ENCODE measurements at places on chromosomes 16 and 17.
A peak's percentile ranks its signal among the peaks of the same experiment; 100 is the strongest.

GRCh38 chr17:903691-904481, 75.7 kb downstream of the NXN start:
- DNase-seq, result no peak

DNA sequence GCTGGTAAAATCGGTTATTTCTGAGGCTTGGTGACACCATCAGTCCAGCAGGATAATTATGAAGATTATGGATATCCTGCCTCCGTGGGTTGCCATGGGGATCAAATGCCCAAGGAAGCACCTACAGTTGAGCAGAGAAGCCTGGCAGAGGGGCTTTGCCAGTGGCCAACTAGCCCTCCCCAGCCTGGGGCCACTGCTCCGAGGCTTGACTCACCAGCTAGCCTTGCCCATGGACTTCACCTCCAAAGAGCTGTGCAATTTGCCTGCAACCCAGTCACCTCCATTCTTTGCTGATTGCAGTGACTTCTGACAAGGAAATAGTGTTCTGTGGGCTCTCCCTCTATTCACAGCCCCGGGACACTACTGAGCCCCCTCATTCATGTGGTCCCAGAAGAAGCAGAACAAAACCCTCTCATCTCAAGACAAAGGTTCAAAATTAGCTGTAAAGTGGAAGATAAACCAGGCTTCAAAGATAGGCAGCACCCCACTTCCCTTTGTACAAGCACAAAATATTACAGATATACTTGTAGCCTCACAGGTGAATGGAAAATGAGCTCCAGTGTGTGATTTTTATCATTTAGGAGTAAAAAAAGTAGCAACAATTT, 1.6 kb downstream of the PECAM1 start:
- DNase-seq, result no peak

DNA sequence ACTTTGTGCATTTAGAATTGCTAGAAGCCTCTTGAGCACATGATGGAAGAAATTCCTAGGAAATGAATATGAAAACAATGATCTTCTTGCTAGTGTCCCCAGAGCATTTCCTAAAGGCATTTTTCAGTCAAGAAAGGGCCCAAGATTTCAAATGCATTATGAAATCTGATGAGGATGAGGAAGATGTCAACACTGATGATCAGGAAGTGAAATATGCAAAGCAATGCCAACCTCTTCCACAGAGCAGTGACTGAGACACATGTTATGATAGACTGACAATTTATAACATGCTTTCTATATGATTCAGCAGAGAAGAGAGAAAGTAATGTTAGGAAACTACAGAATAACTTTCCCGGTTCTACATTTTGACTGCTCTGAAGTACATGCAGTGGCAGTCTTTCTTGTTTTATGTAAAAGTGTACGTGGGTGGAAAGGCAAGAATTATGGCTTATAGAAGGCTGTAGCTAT, 859.1 kb upstream of the GOT2 start:
- DNase-seq, result no peak

- peak; percentile 72 for DNase-seq
Observed at GRCh38 chr17:50956750-50957523, 90.8 kb upstream of the TOB1 start.

- DNase-seq, result no peak
Observed at GRCh38 chr16:85270374-85270773, 158.1 kb upstream of the CIBAR2 start.

- DNase-seq, result peak; percentile 57
Observed at GRCh38 chr16:89615596-89616090, 2.2 kb downstream of the DPEP1 start.

DNA sequence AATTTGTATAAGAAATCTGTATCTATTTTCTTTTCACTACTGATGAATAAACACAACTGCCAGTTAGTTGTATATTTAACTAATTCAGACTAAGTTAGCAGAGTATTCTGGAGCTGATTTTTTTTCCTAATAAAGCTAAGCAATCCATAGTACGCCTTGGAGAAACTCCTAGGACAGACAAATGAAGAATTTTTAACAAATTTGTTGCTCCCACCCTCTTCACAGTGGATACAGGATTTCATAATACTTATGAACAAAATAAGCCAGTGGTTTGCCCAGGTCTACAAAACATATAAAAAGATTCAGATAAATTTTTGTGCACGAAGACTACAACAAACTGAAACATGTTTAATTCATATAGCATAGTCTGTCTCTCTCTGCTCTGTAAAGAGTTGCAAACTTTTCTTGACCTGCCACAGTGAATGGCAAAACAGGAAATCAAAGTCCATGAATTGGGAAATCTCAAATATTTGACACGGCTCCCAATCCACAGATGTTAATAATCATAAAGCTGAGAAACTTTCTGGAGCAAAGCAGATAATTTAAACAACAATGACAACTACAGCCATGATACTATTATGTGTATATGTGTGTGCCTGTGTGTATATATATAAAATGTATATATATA, 594 bp upstream of the ABCA6 start:
- no peak for DNase-seq

DNA sequence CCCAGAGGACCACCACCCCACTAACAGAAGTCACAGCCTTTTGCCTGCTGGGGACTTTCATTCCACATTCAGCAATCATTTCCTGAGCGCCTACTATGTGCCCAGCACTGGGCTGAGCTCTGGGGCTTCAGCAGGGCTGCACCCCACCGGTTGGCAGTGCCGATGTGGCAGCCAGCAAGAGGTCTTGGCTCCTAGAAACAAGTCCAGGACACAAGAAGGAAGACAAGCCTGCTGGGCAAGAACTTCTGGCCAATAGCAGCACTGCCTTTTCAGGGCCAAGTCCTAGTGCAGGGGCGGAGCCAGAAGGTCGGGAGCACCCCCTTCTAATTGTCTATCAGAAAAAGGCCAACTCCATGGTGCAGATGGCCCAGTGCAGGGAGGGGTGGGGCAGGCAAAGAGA, 13.0 kb upstream of the HOXB9 start:
- DNase-seq, result no peak

GRCh38 chr17:82232322-82232820, 3.5 kb downstream of the SLC16A3 start:
- DNase-seq, result no peak

DNA sequence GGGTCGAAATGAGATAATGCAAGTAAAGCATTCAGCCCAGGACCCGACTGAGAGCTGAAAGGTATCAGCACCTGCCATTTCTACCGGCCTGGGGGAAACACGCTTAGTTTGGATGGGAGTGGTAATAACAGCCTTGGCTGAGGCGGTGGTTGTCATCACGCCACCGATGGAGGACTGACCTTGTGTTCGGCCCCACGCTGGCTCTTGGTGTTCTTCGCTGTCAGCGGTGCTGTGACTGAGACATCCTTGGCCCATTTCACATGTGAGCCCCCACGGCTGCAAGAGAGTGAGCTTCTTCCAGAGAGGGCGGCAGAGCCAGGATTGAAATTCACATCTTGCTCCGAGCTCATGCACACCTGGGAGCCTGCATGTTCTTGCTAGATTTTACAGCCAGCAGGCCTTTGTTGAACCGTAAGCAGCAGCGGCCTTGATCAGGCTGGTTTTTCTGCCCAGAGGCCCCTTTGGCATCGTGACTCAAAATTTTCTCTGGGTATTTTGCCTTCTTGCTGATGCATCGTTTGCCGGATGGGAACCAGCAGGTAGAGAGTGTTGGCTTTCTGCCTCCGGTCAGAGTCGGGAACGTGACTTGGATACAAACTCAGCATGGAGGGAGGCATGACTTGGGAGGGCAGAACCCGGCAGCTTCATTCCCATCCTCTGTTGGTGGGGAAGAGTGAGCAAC, 341.5 kb downstream of the SNX29 start:
- no peak for DNase-seq

GRCh38 chr16:2143878-2144485, 4.4 kb upstream of the RAB26 start:
- DNase-seq, result no peak

DNA sequence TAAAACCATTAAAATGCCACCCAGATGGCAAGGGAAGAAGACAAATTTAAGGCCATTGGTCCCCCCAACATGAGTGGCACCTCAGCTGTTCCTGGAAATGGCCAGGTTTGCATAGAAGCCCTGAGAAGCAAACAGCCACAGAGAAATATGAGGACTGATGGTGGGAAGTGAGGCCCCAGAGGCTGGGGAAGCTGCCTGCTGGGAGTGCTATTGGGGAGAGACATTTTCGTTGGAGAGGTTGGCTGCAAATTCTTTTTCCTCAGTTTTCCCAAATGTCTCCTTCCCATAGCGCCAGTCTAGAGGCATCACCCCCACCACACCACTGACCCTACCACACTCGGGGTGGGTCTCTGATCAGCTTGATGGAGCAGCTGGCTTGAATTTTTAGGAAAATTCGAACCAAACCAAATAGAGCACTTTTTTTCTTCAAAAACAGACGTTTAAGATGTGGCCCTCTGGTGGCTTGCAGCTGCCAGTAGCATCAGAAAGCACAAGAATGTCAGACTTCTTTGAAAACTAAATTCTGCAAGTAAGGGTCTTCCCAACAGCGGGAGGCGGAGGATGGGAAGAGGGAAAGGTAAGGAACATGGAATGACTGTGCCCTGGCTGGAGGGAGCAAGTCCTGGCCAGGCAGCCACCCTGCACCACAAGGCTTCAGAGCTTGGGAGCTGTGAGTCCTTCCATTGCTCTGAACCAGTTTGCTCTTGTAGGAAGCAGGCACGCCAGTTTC, 13.2 kb upstream of the SLC12A3 start:
- no peak for DNase-seq

DNA sequence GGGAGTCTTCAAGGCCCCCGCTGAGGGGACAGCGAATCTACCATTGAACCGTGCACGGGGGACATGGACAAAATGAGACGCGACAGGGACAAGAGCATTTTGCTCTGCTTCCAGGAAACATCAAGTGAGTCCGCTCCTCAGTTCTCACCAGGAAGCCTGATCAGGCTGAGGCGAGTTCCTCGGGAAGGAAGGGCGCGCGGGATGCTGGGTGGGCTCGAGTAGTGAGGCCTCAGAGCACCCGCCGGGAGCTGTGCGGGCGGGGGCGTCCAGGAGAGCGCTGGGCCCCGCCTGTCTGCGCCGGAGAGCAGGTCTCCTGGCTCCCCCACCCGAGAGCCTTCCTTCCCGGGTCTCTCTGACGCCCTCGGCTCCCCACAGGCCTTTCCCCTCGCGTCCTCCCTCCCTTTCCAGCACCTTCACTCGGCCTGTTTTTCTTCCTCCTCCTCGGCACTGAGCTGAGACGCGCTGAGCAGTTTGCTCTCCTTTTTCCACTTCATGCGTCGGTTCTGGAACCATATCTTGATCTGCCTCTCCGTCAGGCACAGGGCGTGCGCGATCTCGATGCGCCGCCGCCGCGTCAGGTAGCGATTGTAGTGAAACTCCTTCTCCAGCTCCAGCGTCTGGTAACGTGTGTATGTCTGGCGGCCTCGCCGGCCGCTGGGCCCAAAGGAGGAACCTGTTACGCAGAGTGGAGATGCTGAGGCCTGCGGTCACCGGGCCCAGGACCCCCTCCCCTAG, 2.6 kb upstream of the HOXB5 start:
- peak; percentile 61 for DNase-seq

GRCh38 chr16:55045329-55045728, 114.7 kb downstream of the IRX5 start:
- DNase-seq, result no peak

DNA sequence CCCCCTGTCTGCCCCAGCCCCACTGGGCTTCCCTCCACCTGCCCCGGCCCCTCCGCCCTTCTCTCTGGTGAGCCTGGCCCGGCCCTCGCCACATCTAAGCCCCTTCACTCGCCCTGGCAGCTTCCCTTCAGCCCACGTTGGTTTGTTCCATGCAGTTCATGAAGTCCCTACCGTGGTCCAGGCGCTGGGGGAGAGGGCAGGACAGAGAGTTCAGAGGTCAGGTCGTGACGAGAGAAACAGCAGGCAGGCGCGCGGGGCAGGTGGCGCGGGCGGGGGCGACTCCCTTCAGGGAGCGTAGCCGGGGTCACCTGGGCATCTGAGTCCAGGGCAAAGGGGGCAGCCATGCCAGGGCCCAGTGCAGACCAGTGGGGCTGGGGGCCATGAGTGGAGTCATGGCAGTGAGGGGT, 8.9 kb upstream of the TEDC2 start:
- DNase-seq, result no peak

DNA sequence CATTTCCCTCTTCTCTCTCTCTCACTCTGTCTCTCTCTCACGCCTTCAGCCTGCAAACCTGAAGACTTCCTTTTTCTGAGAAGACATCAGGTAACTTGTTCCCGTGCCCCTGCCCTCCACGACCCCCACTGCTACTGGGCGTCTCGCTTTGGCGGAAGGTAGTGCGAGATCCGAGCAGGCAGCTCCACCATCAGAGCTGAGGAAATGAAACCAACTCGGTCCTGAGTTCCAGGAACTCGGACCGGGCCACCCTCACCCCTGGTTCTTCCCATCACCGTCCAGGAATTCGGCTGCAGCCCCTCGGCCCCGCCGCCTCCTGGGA, 585 bp downstream of the MLKL start:
- peak; percentile 31 for DNase-seq

DNA sequence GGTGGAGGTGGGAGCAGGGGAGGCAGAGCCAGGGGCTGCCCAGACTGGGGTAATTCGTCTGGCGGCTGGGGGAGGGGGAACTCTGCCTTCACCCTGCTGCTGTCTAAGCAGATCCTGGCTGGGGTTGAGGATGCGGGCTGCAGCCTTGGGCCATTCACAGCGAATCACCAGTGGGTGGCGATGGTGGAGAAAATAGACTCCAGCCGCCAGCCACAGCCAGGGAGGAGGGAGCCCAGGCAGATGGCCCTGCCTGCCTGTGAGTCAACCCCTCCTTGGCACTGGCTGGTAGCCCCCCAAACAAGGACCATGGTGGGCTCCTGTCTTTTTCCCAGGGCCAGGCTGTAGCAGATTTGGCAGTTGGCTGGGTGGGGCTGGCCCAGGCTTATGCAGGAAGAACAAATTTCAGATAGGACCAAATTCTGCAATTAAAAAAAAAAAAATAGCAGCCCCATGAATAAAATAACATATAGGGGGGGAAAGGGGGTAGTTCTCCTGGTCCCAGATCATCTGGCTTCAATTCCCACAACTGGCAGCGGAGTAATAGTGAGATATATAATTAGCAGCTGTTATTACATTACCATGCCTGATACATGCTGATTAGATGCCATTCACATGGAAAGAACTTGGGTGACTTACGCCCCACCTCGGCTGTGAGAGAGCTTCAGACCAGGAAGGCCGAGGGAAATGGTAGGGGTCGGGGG, 41.5 kb upstream of the CDH5 start:
- DNase-seq, result no peak

DNA sequence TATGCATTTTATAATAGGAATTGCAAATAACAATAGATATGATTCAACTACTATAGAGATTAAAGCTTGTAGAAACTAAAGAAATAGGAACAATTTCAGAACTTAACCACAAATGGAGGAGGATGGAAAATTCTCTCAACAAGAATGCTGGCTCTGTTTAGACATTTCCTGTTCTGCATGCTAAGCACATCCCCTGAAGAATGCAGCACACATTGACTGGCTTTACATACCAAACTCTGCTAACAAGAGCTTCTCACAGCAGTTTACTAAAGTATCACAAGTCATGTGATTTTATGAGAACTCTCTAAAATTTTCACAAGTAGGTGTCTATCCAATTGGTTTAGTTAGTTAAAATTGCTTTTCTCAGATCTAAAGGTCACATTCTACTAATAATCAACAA, 85.2 kb downstream of the SPAG9 start:
- DNase-seq, result no peak

GRCh38 chr17:80881306-80881705, 110.3 kb upstream of the CHMP6 start:
- no peak for DNase-seq

All from activated T-cell treated with anti-CD3 and anti-CD28 coated beads, Interleukin-2, amount 50 U/mL, for 1 hour (primary cell).